MM.1S (cell line): ENCODE measurements at places on chromosomes 7 and 10.

DNA sequence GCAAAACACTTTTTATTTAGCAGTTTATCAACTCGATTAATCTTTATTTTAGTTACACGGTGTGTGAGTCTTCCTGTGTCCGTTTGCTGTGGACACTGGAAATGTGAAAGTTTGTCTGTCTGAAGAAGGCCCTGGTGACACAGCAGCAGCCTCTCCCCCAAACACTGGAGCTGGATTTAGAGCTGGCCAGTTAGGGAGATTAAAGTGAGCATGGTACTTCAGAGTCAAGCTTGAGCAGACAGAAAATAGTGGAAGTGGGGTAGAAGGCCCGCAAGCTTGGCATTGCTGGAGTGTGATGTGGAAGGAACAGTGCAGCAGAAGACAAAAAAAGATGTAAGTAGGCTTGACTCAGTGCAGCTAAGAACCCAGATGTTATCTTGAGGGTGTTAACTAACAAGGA, 85.9 kb downstream of the POM121L12 start:
- no peak for DNase-seq

- DNase-seq: no peak
Measured at GRCh38 chr10:66321723-66322665, 603.8 kb upstream of the LRRTM3 start.

- no peak for DNase-seq
Measured at GRCh38 chr10:5894873-5895272, 4.8 kb downstream of the FBH1 start.

DNA sequence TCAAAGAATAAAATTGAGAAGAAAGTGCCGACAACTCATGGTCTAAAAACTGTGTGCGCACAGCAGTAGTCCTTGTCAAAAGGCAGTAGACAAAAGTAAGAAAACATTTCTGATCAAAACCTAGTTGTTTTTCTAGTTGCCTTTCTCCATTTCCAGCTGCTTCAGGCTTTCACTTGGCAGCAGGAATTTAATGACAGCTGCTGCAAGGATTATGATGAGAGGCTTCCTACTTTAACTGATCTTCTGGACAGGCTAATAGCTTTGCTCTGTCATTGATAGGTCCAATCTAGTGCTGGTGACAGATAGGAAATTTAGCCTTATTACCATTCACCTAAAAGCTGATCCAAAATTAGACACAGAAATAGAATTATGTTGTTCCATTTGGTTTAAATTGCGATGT, 110.7 kb upstream of the SEMA3C start:
- no peak for DNase-seq

DNA sequence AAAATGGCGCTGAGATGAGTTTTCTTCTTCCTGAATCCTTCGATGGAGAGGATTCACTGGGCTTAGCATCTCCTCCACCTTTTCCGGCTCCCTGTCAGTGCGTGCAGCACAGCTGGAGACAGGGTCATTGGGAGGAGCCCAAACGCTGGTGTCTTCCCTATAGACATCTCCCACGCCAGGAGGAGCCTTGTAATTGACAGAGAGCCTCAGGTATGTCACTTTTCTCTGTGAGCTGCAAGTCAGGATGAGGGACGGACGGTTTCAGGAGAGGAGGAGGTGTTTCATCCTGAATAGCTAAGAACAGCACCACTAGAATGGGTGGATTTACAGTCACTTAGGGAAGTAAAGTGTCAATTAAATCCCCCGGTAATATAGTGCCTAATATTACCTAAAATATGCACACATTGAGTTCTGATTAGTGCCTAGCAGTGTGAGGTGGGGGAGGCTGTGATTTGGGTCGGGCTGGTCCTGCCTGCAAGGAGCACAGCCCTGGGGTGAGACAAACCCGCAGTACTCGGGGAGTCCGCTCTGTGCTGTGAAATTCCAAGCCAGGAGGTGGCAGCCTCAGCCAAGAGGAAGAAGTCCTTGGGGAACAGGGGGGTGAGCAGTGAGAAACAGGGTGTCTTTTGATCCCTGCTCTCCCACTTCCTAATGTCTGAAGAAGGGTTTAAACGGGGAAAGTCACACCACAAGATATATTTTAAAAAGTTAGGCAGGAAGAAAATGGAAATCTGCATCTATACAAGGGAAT, 28.2 kb downstream of the IL15RA start:
- DNase-seq: no peak

DNA sequence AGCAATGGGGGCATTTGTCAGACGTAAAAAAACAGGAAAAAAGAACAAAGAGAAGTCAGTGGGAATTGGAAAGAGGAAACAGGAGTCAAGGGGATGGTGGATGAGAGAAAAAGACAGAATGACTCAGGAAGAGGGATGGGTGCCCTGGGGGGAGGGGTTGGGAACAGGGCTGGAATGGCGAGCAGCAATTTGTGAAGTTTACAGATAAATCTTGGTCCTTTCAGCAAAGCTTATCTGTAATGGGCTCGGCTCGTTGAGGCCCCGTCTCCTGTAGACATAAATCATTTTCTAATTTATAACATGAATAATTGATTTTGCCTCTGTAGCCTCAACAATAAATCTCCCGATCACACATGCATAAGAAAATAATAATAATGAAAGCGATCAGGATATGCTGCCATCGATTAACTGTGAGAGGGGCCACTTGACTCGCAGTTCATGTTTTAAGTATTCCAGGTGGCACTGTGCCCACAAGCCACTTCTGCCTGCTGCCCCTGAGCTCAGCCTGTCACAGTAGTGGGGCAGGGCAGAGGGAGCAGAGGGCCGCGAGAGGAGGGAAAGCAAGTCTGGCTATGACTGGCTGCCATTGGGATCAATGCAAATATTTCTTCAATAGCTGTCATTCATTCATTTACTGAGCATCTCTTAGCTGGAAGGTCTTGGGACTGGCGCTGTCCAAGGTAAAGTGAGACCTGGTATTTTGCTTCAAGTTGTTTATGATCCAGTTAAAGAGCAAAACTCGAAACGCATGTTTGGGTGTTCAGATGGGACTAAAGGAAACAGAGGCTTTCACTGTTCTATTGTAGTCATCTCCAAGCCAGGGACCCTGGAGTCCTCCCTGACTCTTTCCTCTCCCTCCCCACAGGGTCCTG, 47.4 kb upstream of the R3HCC1L start:
- DNase-seq: no peak
